ENCODE measurements at places on chromosomes 7 and 10.
A peak's percentile ranks its signal among the peaks of the same experiment; 100 is the strongest.

DNA sequence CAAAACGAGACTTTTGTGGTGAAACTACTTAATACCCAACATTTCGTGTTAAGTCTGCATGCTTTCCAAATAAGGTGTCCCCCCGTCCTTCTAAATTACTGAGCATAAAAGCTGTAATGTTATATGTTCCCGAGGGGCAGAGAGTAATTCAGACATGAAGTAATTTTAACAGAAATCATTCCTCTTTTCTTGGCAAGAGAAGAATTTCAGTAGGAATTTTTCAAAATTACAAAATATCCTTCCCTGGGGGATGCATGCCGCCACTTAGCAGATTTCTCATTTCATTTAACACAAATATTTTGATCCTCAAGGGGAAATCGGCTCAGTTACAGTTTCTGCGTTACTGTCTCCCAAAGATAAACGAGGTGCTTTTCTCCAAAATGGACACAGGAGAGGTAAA lies 213.2 kb upstream of the RHOBTB1 start:
- DNase-seq = peak; percentile 65

- DNase-seq = no peak
Measured at GRCh38 chr10:9274206-9274755, 1219.8 kb downstream of the GATA3 start.

- no peak for DNase-seq
Measured at GRCh38 chr7:37732253-37732652, 48.7 kb downstream of the GPR141 start.

DNA sequence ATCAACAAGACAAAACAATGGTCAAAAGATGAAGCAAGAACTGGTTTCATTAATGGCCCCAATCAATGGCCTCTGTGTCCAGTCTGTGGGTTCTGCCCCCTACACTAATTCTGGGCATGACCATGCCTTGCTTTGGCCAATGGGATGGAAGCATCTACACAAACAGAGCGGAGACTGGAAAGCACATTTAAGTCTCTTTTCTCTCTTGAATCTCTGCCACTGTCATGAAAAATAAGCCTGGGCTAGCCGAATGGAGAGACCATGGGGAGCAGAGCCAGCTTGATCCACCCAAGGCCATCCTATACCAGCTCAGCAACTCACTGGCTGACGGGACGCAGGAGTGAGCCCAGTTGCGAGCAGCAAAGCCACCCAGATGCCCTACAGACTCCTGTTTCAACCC lies 30.9 kb downstream of the ANKRD16 start:
- no peak for DNase-seq

DNA sequence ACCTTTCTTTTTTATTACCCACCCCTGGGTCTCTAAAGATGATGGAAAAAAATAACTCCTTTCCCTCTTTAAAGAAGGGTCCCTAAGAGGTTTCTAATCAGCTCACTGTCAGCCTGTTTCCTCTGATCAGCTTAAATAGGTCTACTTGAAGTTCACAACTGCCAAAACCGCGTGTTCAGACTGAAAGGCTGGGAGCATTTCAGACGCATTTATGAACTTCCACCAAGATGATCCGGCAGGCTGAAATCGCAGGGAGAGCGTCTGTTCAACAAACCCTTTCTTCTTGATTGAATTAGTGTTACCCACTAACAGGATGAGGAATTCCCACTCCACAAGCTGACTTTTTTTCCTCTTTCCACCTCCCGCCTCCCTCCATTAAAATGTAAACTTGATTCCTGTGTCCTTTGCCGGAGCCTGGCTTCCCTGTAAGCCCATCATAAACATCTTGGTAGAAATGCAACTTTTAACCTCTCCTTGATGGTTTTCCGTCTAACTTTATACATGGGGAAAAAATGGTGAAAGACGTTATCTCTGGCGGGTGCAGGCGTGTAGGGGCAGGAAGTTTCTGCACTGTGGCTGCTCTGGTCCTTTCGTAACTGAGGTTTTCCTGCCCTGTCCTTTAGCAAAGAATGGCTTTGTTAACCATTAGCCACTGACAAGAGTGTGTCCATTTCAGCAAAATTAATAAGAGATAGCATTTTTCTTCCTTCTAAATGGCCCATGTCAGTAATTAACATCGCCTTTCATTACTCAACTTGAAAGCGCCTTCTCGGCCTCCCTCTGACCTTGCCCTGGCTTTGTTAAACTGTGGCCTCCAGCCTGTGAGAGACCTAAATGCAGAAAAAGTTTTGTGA lies 130.7 kb downstream of the BAMBI start:
- peak; percentile 18 for DNase-seq

DNA sequence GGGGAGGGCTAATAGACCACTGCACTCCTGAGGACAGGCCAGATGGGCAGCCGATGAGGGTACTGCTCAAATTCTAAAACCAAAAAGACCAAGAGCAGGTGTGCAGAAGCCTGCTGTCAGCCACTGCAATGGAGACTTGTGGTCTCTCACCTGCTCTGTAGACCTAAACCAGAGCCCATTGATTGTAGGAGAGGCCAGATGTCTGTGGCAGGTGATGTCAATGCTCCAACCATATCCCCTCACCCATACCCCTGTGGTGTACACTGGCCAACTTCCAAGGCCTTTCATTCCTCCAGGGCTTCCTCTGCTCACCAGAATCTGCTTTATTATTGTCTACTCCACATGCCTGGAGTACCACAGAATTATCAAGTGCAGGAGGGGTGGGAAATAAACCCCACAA lies 116.9 kb upstream of the CHST15 start:
- DNase-seq = no peak

GRCh38 chr10:68212721-68213352 lies 19.1 kb downstream of the ATOH7 start:
- peak; percentile 43 for DNase-seq

GRCh38 chr7:36161996-36162395 lies 8.9 kb downstream of the EEPD1 start:
- DNase-seq = peak; percentile 29

DNA sequence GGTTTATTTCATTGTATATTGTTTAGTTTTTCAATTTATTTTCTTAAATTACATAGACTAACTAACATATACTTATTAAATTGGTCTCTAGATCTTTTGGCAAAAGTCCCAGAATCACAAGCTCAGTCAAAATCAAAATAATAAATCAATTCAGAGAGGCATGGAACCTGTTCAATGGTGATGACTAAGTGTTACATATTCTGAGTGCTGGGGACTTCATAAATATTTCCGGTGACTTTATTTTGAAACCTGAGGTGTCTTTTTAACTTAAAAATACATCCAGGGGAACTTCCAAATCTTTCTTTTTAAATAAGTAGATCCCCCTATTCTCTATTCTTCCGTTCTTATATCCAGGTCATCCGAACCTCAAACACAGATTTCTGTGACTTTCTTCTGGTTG lies 89.6 kb upstream of the ZNF804B start:
- no peak for DNase-seq

DNA sequence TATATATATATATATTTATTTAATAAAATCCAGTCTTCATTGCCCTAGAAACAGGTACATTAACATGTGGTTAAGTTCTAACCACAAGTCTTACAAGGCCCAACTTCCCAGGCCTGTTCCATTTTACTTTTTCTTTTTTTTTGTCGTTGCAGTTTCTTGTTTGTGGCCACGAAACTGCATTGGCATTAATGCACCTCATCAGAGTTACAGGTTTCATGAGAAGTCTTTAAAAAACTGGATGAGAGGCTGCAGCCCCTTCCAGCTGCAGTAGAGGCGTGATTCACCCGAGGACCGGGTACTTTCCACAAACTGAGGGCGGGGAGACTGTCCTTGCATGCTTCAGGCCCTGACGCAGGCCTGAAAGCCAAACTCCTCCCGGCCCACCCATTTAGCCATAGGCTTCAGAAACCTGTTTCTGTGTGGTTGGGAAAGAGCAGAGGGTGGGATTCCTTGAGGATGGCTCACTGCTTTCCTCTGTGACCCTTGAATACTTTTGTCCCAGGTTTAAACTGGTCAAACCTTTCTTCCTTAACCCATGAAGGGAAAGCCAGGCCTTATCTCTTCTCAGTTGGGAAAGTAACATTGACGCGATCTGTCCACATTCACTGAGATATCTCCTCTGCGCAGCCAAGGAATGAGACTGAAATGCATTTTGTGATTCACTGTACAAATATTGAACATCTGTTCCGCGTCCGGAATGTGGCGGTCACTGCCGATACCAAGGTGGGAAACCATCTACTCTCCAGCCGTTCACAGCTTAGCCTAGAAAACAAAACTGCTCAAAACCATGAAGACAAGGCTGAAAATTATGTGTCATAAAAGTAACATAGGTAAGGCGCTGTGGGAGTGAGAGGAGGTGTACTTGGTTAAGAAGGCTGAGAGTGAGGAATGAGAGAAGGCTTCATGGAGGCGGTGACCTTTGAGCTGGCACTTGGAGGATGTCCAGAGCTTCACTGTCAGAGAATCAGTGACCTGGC lies 311.7 kb downstream of the GATA3 start:
- peak; percentile 32 for DNase-seq

GRCh38 chr10:19815731-19816410 lies 361 bp upstream of the PLXDC2 start:
- DNase-seq = peak; percentile 68

DNA sequence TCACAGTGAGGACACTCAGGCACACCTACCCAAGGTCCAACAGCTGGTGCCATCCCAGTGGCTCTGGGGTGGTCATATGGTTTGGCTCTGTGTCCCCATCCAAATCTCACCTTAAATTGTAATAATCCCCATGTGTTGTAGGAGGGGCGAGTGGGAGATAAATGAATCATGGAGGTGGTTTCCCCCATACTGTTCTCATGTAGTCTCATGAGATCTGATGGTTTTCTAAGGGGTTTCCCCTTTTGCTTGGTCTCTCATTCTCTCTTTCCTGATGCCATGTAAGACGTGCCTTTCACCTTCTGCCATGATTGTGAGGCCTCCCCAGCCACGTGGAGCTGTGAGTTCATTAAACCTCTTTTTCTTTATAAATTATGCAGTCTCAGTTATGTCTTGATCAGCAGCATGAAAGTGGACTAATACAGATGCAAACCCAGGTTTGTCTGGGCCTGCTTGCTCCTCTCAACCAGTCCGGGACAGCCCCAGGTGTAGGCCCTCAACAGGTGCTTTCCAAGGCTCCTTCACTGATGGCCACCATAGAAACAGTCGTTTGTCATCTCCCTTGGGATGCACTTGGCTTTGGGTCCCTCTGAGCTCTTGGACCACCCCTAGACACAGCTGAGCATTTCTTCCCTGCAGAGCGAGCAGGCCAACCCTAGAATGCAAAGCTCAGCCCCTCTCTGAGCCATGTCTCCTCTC lies 101.3 kb upstream of the CTBP2 start:
- no peak for DNase-seq

GRCh38 chr10:101002456-101002855 lies 2.8 kb downstream of the LZTS2 start:
- no peak for DNase-seq

DNA sequence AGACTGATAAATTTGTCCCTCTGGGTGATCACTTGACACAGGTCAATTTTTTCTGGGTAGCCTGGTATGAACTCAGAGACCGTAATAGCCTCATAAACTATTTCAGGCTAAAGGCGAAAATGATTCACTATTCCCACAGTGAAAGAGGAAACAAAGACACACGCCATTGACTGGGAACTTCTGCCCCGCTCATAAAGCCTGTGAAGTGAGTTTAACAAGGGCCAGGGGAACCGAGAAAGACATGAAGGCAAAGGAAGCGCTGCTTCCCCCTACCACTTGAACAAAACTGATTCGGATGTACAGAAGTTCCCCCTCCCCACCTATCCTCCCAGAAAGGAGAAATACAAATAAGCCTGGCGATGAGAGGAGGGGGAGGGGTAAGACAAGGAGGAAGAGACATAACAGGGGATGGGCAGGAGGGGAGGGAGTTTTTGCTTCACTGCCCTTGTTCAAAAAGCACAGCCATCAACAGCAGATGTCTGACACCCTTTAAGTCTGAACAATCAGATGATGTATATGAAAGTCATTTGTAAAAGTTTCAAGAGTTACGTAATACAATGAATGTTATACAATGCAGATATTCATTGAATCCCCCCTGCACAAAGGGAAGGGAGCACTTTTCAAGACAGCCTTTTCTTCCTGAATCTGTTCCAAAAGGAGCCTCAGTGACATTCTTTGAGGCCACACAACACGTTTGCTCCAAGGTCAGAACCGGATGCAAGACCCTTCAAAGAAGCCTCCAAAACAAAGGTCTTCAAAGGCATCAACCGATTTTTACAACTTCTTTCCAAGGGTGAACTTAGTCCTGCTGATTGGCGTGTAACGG lies 734 bp downstream of the ABCB4 start:
- DNase-seq = peak; percentile 56

DNA sequence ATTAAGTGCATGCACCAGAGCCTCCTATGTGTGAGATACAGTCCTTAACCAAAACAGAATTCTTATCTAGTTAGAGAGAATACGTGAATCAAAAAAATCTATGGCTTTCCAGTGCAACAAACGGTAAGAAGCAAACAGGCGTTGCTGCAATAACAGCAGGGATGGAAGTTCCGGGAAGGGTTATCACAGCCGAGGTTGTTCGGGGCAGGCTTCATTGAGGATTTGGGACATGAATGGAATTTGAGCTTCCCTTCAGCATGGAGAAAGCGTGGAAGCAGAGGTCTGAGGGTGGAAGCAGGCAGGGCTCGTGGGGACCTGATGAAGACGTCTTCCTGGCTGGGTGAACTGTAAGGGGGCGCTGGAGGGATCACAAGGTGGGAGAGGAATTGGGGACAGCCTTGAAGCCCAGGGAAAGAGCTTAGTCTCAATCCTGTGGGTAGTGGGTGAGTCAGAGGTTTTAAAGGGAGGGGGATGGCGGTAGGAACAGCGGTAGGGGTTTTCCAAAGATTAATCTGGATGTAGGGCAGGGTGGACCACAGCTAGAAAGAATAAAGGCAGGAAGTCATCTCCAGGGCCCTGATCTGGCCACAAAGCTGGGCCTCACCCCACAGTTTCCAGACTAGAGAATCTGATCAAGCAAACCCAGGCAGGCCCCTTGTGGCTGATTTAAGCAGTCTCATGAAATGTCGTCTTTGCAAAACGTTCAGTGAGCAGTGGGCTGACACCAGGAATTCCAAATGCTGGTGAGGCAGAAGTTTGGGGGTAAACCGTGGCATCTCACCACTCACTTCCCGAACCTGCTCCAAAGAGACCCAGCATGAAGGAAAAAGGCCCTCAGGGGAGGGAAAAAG lies 65.1 kb downstream of the CALML3 start:
- peak; percentile 86 for DNase-seq

DNA sequence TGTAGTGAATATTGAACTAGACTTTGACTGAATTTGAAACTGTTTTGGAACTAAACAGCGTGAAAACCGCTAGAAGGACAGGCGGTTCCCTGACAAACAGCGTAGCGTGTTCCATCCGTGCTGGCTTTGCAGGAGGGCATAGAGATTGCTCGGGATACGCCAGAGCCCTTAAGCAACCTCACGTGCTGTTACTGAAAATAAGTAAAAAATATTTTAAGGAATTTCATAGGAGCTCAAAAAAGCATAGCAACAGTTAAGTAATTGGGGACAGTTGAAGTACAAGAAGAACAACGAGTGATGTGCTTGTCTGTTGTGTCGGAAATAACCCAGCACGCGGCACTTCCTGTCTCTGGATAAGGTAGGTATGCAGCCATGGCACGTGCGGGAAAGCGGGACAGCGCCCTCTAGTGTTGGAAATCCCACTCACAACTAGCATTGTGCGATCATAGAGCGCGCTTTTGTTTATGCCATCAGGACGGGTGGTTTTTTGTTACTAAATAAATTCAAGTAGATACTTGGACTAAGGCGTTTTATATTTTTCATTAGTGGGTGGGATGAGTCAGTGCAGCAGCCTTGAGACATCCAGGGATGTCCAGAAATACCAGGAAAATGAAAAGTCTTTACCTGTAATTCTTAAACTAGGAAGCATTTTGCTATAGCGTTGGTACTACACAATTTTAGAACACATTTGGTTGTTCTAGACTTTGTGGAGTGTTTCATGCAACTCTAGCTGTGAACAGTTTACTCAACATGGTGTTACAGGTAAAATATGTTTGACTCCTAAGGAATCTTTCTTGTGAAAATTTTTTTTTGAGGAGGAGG lies 50.4 kb downstream of the DNAJB6 start:
- DNase-seq = peak; percentile 69

- DNase-seq = no peak
Measured at GRCh38 chr10:30500534-30500933, 66.5 kb downstream of the MAP3K8 start.

Data from fibroblast of upper back skin (primary cell).